ENCODE measurements at places on chromosomes 1 and 21. TPM values are rescaled to one million over a fixed set of nuclear protein-coding genes. Genes with fewer than 3 reads are reported as not detected.

The CLEC20A gene
- total RNA-seq: not detected

The NEGR1 gene
- 196 TPM for total RNA-seq

The KRTAP19-3 gene
- not detected for total RNA-seq

The CHI3L2 gene
- total RNA-seq: 10.0 TPM

The GBP5 gene
- total RNA-seq: 0.94 TPM

The CYP4A22 gene
- total RNA-seq: 0.33 TPM
